Bronchial smooth muscle cell (primary cell): ENCODE measurements at places on chromosomes 13 and 19. TPM values are rescaled to one million over a fixed set of nuclear protein-coding genes. Genes with fewer than 3 reads are reported as not detected.

SIGLEC5 gene
- total RNA-seq = not detected in 2 replicates

PSG5 gene
- total RNA-seq = 3.8 TPM in 1 of 2 replicates, not detected in the other

ZNF285 gene
- total RNA-seq = 3.2 and 3.9 TPM in 2 replicates

CATSPERD gene
- not detected in 2 replicates for total RNA-seq

SKA3 gene
- 0.86 and 1.3 TPM in 2 replicates for total RNA-seq

GIPR gene
- 0.09 and 0.16 TPM in 2 replicates for total RNA-seq

NKG7 gene
- not detected in 2 replicates for total RNA-seq

GPC5 gene
- total RNA-seq = 0.16 TPM in 1 of 2 replicates, not detected in the other

FCGBP gene
- 0.32 and 1.1 TPM in 2 replicates for total RNA-seq

ZNF568 gene
- total RNA-seq = 23.3 and 24.7 TPM in 2 replicates

SWSAP1 gene
- total RNA-seq = 0.09 and 0.47 TPM in 2 replicates

TMEM145 gene
- not detected in 2 replicates for total RNA-seq
